ENCODE measurements at places on chromosomes 7 and 10.

DNA sequence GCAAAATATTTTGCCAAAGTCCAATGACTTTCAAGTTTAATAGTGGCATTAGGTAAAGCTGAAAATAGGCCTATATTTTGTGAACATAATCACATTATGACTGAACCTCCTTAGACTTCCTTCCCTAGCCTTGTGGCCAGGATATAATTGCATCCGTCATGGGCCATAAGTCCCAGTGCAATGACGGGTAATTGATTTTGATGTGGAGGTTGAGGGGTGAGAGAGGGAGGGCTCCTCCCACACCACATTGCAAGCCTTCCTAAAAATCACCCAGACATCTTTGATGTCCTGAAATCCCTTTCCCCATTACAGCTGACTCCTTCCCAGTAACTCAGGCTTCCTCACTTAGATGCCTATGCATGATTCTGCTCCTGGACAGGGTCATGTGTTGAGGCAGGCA is 25.6 kb downstream of the TAS2R41 start:
- no peak for DNase-seq
- H3K4me3 ChIP-seq: no peak overlapping the region
- H3K4me1 ChIP-seq: no peaks in the 10 kb centered on the region
- H3K27ac ChIP-seq: no peak overlapping the region

DNA sequence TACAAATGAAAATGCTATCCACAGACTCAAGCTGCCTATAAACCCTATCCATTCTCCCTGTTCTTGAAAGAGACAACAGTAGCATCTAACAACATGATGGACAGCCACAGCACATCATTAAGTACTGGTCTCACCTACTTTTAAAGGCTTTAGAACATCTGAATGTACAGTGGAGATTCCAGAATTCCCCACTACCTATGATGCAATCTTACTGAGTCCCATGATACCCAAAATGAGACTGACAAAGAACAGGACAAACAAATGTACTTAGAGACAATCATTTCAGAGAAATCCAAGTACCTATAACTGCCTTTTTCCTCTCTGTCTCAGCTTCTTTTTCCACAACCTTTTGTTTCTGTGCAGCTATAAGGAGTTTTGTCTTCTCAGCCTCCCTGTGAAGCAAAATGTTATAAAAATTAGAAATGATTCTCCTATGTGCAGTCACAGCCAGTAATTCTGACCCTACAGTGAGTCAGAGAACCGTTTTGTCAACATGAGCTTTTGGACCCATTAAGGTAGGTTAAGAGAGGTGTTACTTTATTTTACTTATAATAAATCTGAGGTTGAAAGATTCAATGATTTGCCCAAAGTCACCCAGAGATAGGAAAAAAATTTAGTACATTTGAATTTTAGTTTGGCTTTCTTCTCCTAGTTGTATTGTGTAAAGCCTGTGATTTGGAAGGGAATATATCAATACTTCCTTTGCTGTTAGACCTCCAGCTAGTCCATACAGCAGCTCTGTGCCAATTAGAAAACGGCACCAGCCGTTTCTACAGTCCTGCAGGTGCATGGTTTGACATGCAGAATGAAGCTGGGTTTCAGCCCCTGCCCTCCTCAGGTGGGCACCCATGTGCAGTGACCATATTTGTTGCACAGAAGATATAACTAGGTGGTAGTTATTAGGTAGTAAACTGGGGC is 21.9 kb downstream of the ERLIN1 start:
- no peaks in the 10 kb centered on the region for H3K27me3 ChIP-seq
- no peak for DNase-seq
- no peaks in the 10 kb centered on the region for H3K36me3 ChIP-seq
- H3K27ac ChIP-seq: no peak overlapping the region
- no peak overlapping the region for H3K4me3 ChIP-seq
- peaks cover 17% of the 10 kb centered on the region for H3K4me1 ChIP-seq

DNA sequence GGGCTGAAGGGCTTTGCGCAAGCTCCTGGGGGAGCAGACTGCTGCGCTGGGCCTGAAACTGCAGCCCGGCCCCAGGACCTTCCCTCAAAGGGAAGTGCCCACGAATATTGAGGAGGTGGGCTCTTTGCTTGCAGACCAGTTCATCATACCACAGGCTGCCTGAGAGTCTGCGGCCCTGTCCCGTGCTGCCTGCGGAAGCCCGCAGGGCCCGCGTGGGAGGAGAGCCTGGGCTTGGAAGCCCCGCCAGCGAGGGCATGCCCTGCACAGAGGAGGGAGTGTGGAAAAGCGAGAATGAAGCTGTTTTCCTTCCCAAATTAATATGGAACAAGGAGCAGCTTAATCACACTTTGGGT is 83.6 kb upstream of the MKI67 start:
- H3K27me3 ChIP-seq: no peaks in the 10 kb centered on the region
- DNase-seq: no peak
- H3K4me1 ChIP-seq: peaks cover 10% of the 10 kb centered on the region

DNA sequence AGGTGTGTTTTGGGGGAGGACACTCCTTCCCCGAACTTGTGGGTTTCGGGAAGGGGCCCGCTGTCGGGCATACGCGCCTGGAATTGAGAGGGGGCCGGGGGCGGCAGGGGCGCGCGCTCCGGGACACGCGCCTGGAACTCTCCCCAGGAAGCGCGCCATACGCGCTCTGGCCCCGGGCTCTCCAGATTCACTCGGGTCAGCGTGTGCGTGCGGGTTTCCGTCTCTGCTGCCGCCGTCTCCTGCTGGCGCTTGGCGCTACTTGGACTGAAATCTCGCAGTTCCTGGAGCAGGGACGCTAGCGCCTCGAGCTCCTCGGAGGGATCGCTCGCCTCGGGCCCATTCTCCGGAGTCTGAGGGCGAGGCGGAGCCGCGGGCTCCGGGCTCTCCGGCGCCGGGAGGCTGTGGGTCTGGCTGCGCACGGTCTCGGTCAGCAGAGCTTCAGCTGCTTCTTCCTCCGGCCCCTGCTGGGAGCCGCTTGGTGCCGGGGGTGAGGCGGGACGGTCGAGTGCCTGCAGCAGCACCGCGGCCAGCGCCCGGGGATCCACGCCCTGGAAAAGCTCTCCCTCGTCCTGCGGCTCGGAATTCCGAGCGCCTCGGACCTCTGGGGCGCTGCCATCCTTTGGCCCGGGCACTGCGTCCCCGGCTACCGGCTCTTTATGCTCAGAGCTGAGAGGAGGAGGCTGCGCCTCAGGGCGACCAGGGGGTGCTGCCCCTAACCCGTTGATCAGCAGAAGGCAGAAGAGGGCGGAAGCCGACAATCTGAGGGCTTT is 1.1 kb downstream of the VGF start:
- peak; percentile 35 for DNase-seq
- peaks cover 39% of the 10 kb centered on the region for H3K4me1 ChIP-seq
- H3K36me3 ChIP-seq: no peaks in the 10 kb centered on the region
- no peak overlapping the region for H3K4me3 ChIP-seq
- no peaks in the 10 kb centered on the region for H3K27me3 ChIP-seq

DNA sequence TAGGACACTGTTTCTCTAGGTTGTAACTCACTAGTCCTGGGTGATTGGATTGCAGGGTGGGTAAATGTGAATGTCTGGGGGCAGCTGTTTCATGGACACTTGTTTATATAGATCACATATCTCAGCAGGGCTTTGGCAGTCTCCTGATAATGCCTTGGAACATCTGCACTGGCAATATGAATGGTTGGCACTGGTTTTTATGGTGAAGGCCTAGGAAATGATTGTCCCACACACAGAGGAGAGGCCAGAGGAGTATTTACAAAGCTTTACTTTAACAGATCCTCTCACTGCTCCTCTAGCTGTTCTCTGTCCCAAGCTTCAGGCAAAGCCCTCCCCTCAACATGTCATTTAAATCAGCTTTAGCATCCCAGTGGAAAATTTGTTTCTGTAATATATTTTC is 171.3 kb upstream of the STEAP4 start:
- H3K4me1 ChIP-seq: no peaks in the 10 kb centered on the region
- DNase-seq: no peak
- no peaks in the 10 kb centered on the region for H3K36me3 ChIP-seq
- no peaks in the 10 kb centered on the region for H3K27me3 ChIP-seq

DNA sequence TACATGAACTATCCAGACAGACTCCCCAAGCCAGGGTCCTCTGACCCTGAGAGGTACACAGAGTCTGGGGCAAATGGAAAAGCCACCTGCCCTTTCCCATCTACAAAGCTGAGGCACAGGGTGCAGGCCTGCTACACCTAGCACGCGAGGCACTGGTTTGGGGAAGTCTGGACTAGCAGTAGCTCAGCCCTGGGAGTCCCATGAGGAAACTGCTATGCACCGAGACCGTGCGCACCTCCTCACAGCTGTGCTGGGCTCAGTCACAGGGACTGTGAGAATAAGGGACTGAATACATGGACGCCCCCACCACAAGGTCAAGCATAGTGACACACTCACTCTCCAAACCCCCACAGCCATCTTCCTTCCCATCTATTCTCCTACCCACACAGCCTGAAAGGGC is 8.2 kb downstream of the MAT1A start:
- no peaks in the 10 kb centered on the region for H3K36me3 ChIP-seq
- H3K27ac ChIP-seq: no peak overlapping the region
- H3K4me1 ChIP-seq: peaks cover 85% of the 10 kb centered on the region
- H3K4me3 ChIP-seq: no peak overlapping the region

- no peaks in the 10 kb centered on the region for H3K36me3 ChIP-seq
- no peak overlapping the region for H3K27ac ChIP-seq
Measured at GRCh38 chr7:129341816-129342806, 92.1 kb upstream of the STRIP2 start.

GRCh38 chr10:22737587-22737986 is 23.2 kb upstream of the PIP4K2A start:
- DNase-seq: no peak
- no peaks in the 10 kb centered on the region for H3K36me3 ChIP-seq
- H3K4me1 ChIP-seq: no peaks in the 10 kb centered on the region

DNA sequence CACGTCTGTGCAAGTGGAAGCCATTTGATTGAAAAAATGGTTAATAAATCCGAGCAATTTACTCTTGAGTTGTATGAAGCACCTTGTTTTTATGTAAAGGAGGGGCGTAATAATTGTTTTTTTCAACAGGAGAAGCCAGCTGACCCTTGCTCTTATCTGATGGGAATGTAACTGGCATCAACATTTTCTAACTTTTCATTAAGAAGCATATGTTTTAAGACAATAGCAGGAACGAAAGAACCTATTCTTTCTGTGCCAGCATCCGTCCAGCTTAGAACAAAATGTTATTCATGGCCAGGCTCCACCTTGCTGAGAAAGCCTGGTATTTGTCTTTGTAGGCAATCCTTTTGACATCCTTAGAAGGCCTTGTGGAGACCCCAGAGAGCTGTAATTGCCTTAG is 22.2 kb upstream of the AFAP1L2 start:
- H3K27me3 ChIP-seq: no peaks in the 10 kb centered on the region
- peak; percentile 14 for DNase-seq
- H3K27ac ChIP-seq: peak overlapping the region; percentile 78
- no peaks in the 10 kb centered on the region for H3K36me3 ChIP-seq
- peaks cover 46% of the 10 kb centered on the region for H3K4me1 ChIP-seq

- no peak overlapping the region for H3K4me3 ChIP-seq
- H3K4me1 ChIP-seq: no peaks in the 10 kb centered on the region
- DNase-seq: no peak
- no peaks in the 10 kb centered on the region for H3K36me3 ChIP-seq
- H3K27ac ChIP-seq: no peak overlapping the region
Measured at GRCh38 chr10:118483496-118483895, 112.0 kb downstream of the PRLHR start.

- no peaks in the 10 kb centered on the region for H3K36me3 ChIP-seq
- no peak for DNase-seq
- H3K27ac ChIP-seq: no peak overlapping the region
- peaks cover 17% of the 10 kb centered on the region for H3K4me1 ChIP-seq
Measured at GRCh38 chr10:24249829-24250415, 41.0 kb downstream of the KIAA1217 start.
